Stimulated activated CD8-positive, alpha-beta memory T cell treated with anti-CD3 and anti-CD28 coated beads, Interleukin-4, amount 100 ng/mL, for 4 hours (primary cell): ENCODE measurements at places on chromosomes 13 and 19.

- DNase-seq = no peak
Measured at GRCh38 chr19:30350692-30351663, 21.2 kb upstream of the ZNF536 start.

DNA sequence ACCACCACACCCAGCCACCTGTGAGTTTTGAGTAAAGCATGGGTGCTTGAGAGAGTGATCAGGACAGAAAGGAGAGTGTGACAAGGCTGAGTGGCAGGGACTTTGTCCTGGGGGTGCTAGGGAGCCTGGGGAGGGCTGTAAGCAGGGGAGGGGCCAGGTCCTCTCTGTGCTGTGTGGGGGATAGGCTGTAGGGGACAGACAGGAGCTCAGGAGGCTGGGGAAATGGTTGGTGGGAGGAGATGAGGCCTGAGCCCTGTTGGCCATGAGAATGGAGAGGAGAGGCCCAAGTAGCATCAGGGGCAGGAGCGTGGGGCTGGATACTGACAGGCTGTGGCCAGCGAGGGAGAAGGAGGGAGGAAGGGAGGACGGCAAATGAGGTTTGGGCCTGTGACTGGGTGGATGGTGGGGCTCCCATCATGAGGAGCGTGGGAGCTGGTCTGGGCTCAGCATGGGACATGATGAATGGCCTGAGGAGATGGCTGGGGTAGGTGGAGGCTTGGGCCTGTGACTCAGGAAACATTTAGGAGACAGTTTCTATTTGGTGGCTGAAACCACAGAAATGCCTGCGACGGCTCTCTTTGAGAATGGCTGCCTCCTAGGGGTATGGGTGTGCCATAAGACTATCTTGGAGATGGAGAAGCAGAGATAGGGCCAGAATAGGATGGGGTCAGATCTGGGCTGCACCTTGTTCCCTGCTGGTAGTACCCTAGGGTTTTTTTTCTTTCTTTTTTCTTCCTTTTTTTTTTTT is 25.0 kb downstream of the GRIN2D start:
- no peak for DNase-seq

- no peak for DNase-seq
Measured at GRCh38 chr13:99929866-99930265, 41.7 kb downstream of the ZIC5 start.

DNA sequence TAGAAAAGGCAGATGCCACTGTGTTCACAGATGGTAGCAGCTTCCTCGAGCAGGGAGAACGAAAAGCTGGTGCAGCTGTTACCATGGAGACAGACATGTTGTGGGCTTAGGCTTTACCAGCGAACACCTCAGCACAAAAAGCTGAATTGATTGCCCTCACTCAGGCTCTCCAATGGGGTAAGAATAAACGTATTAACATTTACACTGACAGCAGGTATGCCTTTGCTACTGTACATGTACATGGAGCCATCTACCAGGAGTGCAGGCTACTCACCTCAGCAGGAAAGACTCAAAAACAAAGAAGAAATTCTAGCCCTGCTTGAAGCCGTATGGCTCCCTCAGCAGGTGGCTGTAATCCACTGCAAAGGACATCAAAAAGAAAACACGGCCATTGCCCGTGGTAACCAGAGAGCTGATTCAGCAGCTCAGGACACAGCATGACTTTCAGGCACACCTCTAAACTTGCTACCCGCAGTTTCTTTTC is 197.7 kb downstream of the ZNF737 start:
- no peak for DNase-seq

DNA sequence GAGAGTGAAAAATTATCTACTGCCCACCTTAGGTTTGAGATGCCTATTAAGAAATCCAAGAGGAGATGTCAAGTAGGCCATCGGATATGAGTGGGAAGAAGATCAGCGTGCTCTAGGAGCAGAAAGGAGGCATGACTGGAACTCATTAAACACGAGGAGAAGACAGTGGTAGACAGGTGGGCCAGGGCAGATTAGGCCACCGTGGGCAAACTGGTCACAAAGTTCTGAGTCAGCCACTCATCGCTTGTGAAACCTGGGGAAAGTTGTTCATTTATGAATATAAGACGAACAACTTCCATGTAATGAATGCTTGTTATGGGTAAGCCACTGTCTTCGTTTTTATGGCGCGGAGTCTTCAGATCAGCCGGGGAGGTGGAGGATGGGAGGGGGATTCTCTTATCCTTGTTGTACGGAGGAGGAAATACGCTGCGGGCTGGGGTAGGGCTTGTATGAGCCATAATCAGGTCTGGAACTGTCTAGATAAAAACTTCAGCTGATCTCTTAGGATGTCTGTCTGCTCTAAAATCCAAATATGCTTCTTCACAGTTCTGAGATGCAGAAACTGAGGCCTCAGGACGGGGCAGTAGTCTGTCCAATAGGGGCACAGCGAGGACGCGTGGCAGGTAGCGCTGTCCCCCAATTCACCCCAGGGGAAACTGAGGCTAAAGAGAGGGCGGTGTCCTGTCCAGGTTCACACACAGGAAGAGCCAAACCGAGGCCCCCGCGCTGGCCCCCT is 1.1 kb upstream of the ZNF444 start:
- no peak for DNase-seq

- DNase-seq = no peak
Measured at GRCh38 chr13:31433746-31434145, 234.0 kb downstream of the B3GLCT start.

- no peak for DNase-seq
Measured at GRCh38 chr19:48394331-48395169, 1.1 kb downstream of the GRIN2D start.

GRCh38 chr13:85879014-85879413 is 79.8 kb upstream of the SLITRK6 start:
- no peak for DNase-seq

- no peak for DNase-seq
Measured at GRCh38 chr19:46730595-46730994, 13.7 kb upstream of the PRKD2 start.

- DNase-seq = no peak
Measured at GRCh38 chr13:24063281-24063877, 97.1 kb upstream of the SPATA13 start.

DNA sequence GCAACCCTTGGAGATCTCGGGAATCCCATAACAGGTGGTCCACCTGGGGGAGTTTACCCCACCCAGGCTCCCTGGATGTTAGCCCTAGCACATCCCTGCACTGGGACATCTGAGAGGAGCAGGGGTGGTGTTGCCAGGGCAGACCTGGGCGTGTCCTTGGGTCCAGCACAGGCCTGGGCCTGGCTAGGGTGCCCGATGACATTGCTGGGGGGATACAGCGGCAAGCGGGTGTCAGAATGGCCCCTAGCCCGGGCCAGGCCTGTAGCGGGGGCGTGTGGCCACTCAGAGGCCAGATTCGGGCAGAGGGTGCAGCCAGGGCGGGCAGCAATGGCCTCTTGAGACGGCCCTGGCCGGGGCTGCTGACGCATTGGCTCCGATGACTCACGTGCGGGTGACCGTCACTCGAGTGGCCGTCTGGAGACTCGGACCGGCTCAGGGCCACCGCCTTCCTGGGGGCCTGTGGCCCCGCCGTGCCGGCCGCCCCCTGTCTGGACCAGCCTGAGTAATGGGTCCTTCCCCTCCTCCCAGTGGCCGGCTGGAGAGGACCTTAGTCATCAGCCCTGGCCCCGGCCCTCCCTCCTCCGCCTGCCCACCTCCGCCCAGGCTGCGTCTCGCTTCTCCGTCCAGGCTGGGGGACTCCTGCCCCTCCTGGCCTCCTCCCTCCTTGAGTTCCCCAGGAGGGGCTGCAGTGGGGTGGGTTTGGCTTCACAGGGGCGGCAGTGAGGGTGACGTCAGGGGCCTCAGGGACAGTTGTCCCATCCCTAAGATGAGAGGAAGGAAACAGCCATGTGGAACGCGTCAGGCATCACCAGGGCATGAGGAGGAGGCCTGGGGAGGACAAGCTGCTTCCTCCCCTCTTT is 23.2 kb upstream of the CRTC1 start:
- no peak for DNase-seq

DNA sequence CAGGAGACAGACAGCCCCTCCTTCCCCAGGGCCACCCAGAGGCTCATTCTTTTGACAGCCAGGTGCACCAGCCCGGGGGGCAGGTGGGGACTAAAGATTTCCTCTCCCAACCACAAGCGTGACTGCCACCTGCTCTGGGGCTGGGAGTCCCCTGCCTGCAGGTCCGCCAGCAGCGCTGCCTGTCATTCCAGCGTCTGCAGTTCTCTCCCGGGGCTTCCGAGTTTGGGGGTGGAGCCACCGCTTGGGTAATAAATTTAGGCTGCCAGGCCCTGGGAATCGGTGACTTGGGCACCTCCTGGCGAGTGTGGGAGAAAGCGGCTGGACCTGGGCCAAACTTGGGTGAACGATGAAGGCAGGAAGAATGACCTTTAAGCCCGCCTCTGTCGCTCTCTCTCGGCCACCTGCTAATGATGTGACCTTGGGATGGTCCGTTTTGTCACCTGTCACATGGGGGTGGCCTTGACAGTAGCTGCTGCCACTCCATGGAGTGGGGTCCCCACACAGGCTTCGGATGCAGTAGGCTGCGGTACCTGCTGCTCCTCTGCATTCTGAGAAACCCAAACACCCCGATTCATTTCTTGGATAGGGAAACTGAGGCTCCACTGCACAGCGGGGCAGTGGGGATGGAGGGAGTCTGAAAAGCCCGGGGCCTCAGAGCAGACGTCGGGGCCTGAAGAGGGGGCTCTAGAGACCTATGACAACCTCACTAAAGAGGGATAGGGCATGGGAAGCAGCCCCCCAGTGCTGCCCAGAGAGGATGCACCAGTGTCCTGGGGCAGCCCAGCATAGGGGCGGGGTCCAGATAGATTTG is 12.8 kb downstream of the FUT6 start:
- no peak for DNase-seq

- DNase-seq = no peak
Measured at GRCh38 chr19:23118400-23118799, 1.6 kb downstream of the ZNF730 start.

- DNase-seq = no peak
Measured at GRCh38 chr13:76783798-76784197, 102.4 kb downstream of the KCTD12 start.

DNA sequence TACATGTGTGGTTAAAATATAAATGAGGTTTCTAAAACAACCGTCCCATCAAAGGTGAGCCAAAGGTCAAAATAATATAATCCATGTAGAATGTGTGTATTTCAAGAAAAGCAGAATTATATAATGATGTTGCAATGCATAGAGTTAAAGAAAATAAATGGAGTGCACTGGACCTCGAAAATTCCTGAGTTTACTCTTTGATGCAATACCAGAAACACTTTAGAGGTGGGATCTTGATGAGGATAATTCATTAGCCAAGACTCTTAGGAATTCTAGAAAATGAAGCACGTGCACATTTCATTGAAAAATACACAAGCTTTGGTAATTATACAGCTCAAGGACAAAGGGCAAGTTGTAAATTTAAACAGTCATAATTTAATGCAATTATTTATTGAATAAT is 508.9 kb upstream of the ARGLU1 start:
- no peak for DNase-seq

- DNase-seq = no peak
Measured at GRCh38 chr13:110317093-110317492, 10.0 kb downstream of the COL4A2 start.

DNA sequence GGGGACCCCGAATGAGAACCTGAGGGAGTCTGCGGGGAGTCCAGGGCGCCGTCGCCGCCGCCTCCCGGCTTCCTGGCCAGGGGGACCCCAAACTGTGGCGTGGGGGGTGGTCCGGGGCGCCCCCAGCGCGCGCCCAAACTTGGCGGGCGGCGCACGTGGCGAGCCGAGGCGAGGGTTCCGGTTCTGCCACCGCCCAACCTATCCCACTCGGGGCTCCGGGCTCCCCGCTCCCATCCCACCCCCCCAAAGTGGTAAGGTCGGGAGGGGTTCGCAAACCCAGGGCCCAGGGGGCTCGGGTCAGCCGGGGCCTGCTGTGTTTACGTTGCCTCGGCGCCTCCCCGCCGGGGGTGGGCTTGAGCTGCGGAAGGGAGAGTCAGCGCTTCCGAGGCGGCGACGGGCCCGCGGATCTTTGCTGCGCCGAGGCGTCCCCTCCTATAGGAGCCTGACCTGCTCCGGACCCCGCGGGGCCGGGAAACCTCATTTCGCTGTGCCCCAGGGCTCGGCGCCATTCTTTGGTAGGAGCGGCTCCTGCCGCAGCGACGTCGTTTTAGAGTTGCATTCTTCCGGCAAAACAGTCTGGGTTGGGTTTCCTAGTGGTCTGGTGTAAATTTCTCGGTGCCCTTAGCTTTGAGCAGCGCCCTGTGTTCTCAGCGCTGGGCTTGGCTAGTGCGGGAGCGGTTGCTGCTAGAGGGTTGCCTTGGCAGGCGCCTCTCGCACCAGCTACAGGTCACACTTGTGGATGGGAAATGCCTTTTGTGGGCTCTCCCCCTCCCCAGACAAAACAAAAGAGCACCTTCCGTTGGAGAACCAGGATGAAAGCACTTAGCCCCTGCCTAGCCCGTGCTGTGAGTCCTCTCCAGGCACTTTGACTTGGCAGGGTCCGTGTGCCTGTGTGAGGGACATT is 1.2 kb downstream of the DAZAP1 start:
- DNase-seq = no peak

DNA sequence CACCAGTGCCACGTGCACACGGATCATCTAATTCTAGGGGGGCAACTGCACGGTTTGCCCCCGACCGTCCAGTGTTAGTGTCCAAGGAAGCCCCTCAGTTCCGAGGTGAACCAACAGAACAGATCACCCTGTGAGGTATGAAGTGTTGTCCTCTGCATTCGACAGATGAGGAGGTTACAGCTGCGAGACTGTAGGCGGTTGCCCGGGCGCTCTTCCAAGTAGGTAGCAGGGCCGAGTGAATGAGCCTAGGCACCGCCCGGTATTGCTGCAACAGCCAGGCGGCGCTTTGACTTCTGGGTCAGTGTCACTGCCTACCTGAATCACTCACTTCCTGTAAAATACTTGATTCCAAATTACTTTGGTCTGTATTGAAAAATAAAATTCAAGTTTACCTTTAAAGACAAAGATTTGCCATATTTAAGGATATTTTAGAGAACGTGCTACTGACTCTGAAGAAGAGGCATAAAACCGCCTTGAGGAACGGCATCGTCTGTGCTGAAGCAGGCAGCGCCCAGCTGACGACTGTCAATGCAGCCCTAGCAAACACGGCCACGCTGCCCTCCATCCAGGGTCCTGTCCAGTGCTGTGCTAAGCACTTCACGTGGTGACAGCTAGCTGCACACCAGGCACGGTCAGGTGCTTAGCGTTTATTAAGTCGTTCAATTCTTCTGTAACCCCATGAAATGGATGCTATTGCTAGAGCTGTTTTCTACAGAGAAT is 19.3 kb upstream of the RASA3 start:
- no peak for DNase-seq

DNA sequence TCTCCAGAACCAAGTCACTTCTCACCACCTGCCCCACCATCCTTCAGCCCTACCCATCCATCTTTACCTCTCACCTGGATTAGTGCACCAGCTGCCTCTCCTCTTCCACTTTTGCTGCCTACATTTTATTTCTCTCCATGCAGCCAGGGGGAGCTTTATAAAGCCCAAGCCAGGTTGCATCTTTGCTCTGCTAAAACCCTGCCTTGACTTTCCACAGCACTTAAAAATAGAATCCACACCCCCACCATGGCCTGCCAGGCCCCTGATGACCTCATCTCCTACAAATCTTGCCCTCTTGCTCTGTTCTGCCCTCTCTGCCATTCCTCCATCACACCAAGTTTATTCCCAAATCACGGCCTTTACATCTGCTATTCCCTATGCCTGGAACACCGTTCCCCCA is 1.8 kb downstream of the HOOK2 start:
- DNase-seq = no peak

GRCh38 chr13:110289661-110290060 is 17.3 kb downstream of the COL4A1 start:
- no peak for DNase-seq
